ENCODE measurements at places on chromosomes 16 and 17.

- DNase-seq, result peak; percentile 62
These were observed 276.4 kb downstream of the FOXL1 start for GRCh38 chr16:86854626-86855294.

GRCh38 chr16:30974348-30974747 lies 10.7 kb upstream of the HSD3B7 start:
- DNase-seq, result no peak

DNA sequence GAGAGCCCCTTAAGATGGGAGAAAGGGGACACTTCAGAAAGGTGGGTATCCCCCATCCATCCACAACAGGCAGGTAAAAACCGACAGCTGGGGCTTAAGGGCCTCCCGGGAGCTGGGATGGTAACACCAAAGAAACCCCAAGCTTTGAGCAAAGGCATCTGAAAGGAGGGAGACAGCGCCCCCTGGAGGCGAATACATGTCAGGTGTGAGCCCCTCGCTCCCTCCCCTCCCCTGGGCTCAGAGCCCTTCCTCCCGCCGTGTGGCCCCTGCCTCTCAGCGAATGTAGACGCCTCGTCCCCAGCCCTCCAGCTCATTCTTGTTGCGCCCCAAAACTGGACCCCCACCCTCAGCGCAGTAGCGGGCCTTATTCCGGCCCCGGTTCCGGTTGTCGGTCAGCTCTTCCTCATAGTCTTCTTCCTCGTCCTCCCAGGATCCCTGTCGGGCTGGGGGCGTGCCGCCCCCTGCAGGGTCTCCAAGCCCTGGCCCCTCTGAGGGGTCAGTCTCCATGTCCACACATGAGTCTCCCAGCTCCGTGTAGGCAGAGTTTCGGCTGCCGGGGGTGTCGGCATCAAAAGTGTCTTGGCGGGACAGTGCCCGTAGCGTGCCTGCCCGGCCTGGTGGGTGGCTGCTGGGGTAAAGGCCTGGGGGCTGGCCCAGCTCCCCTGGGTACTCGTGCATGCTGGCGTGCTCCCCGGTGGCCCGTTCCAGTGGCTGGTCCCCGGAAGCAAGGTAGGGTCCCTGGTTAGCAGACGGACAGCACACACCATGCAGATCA lies 9.1 kb upstream of the ARL5C start:
- DNase-seq, result peak; percentile 83

GRCh38 chr17:79152110-79152509 lies 77.5 kb downstream of the ENGASE start:
- no peak for DNase-seq

DNA sequence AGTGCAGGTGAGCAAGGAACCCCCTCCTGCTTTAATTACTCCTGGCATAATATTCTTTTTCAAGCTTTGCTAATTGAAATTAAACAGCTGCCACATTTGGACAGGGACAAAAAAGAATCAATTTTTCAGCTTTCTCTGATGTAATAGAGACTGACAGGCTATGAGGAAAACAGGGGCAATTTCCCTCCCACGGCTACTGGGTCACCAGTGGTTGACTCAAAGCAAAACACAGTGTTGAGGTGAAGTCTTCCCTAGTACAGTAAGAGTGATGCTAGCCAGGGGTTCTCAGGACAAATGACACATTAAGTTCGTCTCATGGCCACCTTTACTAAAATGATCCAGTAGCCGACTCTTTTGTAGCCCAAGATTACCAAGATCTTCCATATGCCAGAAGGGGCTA lies 38.6 kb upstream of the PMFBP1 start:
- no peak for DNase-seq

- peak; percentile 90 for DNase-seq
These were observed 123.0 kb downstream of the GOSR1 start for GRCh38 chr17:30600060-30600829.

DNA sequence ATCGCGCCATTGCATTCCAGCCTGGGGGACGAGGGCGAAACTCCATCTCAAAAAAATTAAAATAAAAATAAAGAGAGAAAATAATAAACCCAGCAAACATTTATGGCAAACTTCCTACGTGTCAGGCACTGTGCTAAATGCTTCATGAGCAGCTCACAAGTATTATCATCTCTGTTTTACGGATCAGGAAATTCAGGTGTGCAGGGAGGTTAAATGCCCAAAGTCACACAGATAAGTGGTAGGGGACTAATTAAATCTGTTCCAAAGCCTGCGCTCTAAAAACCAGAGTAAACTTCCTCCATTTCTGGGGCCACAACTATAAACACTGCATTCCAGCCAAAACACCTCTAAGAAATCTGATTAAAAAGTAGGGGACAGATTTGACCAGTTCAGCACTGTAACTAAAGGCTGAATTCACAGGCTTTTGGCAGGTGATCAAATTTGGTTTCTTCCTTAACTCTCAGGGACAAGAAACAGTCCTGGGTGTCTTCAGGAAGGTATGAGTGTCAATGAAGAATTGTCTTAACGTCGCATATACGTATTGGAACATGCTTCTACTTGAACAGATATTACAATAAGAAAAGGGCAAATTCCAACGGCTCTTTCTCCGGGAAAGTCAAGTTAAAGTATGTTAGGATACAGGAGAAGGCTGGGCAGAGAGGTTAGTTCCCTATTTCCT lies 996 bp downstream of the STRADA start:
- DNase-seq, result peak; percentile 49

DNA sequence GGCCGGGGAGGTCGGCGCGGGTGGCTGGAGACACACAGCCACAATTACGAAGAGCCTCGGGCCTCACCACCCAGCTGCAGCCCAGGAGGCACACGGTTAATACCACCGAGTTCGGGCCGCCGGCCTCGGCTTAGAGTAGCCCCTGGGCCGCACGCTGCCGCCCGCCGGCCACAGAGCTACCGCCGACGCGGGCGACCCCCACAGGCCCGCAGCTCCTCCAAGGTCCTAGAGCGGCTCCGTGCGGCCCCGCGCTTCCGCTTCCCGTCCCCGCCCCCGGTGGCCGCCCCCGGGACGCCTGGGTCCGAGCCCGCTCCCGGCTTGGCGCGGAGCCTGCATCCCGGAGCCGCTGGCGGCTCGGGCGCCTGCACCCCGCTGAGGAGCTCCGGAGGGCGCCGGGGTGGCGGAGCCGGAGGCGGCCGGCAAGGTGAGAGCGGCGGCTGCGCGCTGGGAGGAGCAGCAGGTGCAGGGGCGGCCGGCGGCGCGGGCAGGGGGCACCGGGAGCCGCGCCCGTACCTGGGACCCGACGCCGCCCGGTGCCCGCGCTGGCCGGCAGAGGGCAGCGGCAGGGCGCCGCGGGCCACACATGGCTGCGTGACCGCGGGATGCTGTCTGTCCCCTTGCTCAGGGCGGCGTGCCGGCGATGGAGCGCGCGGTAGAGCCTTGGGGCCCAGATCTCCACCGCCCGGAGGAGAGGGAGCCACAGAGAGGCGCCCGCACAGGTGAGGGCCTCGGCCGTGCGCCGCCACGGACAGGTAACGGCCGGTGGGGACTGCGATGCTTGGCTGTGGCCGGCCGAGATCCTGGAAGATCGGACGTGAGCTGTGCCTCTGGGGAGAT lies at the start of gene ZNF48:
Gene ZNF48 (plus strand): TSS at position 266 of the 837 bp plus-strand sequence. CDS start 375 bp downstream, at position 641.
- DNase-seq, result peak; percentile 94

DNA sequence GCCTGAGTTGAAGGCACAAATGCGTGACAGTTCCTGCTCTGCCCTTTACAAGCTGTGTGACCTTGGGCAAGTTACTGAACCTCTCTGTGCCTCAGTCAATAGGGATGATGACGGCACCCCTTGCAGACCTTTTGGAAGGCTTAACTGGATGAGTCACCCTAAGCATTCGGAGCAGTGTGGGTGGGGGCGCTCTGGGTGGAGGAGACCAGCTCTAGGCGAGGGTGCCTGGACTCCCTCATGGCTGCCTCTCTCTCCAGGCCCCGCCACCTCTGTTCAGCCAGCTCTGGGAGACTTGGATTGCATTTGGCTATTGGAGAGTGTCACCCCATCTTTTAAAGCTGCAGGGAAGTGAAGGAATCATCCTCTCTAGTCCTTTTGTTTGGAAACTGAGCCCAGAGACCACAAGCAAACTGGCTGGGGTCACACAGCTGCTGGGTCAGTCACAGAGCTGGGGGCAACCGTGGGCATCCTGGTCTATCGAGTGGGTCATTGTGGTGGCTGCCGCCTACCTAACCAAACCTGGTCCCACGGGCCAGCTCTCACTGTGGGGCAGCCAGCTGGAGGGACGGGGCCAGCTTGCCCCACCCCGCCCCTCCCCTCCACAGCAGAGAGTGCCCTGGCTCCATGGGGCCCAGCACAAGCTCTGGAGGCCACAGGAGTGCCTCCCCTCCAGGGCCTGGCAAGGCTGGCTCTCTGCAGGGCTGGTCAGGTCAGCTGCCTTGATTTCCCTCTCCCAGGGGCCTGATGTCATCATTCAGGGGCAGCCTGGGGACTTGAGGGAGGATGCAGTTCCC lies 20.2 kb upstream of the GSE1 start:
- DNase-seq, result peak; percentile 45

GRCh38 chr17:27207073-27207513 lies 86.8 kb upstream of the WSB1 start:
- peak; percentile 78 for DNase-seq

GRCh38 chr17:8185582-8186445 lies 4.2 kb downstream of the BORCS6 start:
- peak; percentile 79 for DNase-seq

DNA sequence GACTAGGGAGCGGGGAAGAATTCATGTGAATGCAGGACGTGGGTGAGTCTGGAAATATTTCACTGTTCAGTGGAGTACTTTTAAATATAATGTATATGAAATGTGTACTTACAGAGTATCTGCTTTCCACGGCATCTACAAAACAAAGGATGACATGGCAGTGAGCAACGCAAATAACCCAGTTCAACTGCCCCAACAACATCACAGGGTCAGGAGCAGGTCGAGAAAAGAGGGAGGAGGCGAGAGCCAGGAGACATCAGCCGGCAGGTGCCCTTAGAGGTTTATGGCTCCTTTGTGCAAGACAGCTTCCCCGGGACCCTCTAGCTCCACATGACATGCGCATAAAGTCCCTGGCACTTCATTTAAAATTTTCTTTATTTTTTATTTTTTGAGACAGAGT lies 61.1 kb downstream of the PECAM1 start:
- no peak for DNase-seq

- DNase-seq, result no peak
These were observed 53.4 kb downstream of the ZNF18 start for GRCh38 chr17:11943759-11944347.

- DNase-seq, result no peak
These were observed 2.1 kb upstream of the CTRL start for GRCh38 chr16:67933805-67934204.

- DNase-seq, result no peak
These were observed at the start of gene PPP1R27 for GRCh38 chr17:81834831-81835267. Gene PPP1R27, minus strand, starts transcription at chr17:81835050. Its CDS starts 97 bp downstream, at chr17:81834953.

GRCh38 chr17:42783062-42783790 lies 2.8 kb downstream of the WNK4 start:
- DNase-seq, result peak; percentile 22

- DNase-seq, result peak; percentile 24
These were observed 11.4 kb downstream of the CFAP97D1 start for GRCh38 chr17:43791589-43791988.

DNA sequence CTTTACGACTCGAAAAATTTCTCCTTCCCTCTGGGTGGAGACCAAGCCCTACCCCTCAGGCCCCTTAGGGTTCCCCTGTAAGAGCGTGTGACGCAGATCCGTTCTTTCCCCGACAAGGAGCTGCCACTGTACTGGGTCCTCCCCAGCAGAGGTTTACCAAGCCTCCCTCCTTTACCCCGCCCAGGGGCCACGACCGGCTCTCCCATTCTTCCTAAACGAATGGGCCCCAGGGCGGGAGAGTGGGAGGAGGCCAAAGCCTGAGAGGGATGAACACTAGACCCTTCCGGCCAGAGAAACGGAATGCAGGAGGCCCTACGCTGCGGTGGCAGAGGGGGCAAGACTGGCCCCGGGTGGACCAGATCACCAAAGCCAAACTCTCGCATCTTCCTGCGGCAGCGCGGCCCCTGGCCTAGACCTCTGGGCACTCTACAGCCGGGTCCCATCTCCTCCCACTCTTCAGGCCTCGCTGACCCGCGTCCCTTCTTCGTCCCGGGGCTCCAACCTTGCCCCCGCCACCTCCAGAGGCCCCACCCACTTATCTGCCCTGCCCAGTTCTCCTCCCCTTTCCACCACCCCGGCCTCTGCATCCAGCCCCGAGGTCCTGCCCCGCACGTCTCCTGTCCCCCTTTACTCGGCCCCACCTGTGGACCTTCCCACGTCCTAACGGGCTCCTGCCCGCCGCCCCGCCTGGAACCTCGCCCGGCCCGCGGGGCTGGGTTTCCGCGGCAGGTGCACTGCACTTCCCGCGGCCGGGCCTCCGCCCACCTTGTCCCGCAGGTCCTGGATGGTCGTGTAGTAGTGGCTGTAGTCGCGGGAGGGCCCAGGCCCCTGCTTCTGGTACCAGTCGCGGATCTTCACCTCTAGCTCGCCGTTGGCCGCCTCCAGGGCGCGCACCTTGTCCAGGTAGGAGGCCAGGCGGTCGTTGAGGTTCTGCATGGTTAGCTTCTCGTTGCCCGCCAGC lies 765 bp downstream of the KRT19 start:
- peak; percentile 37 for DNase-seq

DNA sequence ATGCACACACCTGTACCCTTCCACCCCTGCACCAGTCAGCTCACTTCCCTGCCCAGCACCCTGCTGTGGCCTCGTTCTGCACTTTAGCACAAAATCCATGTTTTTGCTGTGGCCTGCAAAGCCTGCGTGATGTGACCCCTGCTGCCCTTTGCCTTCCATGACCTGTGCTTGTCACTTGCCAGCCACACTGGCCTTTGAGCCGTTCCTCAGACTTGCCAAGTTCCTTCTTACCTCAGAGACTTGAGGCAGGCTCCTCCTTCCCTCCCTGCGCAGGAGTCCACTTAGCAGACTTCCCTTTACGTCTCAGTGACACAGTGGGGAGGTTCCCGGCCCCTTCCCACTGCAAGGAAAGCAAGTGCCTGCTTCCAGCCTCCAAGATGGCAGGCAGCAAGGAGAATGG lies 134.7 kb downstream of the SNX29 start:
- DNase-seq, result no peak

DNA sequence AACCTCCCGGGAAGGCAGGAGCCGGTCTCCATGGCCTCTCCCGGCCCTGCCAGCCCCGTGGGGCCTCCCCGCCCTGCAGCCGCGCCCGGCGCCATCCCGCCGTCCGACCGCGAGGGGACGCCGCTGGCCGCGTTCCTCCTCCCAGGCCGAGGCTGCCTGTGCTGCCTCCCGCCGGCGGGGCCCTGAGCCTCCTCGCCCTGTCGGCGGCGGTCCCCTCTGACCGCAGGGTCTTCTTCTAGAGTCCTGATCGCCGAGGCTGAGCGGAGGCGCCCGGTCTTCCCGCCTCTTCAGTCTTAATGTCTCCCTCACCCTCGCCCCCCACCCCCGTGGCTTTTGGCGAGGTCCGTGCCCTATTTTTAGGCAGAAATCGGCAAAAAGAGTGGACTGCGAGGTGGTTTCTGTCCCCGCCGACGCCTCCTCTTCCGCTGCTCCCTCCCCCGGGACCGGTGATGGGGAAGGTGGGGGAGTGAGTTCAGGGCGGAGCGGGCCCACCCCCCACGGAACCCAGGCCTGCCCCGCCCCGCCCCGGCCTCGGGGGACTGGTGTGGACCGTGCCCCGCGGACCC lies 794 bp upstream of the CPNE7 start:
- DNase-seq, result peak; percentile 93

DNA sequence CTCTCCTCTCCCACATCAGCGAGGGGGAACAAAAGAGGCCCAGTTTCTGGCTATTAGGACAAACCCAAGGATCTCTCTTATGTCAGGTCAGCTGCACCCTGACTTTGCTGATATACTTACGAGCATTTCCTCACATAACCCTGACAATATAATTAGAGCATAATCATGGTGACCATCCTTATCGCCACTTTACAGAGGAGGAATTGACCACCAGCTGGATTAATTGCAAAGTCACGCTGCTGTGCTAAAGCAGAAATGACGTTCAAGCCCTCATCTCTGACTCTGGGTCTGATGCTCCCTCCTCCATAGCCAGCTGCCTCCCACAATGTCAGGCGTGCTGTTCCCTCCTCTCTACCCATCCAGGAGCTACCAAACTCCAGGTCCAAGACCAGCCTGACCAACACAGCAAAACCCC lies 42.6 kb downstream of the TRARG1 start:
- no peak for DNase-seq
